ENCODE measurements at places on chromosomes 12 and 14.

- DNase-seq, result peak; percentile 34
Observed at GRCh38 chr14:55430024-55430690, 10.3 kb downstream of the TBPL2 start.

DNA sequence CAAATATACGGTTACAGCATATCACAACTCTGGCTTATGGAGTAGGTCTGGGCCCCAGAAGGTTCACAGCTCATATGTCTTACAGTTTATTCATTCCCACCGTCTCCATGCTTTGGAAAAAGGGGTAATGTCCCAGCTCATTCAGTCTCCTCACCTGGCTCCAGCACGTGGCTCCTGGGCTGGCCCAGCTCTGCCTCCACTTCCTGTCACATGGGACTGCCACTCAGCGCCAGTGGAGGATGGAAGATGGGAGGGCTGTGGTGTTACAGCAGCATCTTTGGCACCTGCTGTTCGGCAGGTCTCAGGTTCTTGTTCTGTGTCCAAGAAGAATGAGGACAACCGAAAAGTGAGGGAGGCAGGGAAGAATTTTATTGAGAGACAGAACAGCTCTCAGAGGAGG, 216.3 kb upstream of the ATXN7L3B start:
- no peak for DNase-seq

DNA sequence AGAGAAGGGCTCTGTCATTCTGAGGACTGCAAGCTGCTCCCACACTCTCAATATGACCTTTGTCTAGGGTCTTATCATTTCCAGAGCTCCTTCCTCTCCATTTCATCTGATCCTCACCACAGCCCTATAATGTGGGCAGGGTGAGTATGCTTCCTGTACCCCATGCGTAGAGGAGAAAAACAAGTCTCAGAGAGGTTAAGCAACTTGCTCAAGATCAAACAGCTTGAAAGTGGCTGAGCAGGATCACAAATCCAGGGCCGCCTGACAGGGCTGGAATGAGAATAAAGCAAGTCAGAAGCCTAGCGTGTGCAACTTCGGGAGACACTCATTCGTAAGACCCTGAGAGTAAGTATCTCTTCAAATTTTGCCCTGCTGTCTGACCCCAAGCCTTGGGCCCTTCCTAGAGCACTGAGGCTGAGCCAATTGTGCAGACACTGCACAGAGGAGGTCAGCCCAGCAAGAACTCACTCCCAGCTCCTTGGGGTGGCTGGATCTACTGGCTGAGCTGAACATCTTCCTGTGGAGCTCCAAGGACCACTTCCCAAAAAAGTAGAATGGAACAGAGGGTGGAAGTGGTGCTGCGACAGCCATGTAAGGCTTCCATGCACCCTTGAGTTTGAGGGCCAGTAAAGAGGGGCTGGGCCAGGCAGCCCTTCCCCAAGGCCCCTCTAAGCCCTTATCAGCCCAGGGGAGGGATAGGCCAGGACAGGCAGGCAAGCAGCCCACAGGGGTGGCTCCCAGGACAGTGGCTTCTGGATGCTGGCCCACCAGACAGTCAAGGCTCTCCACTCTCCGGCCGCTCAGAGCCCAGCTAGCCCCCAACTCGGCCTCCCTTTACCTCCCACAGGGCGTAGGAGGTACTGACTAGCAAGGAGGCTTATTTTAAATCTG, 10.5 kb downstream of the ZFP36L1 start:
- no peak for DNase-seq

DNA sequence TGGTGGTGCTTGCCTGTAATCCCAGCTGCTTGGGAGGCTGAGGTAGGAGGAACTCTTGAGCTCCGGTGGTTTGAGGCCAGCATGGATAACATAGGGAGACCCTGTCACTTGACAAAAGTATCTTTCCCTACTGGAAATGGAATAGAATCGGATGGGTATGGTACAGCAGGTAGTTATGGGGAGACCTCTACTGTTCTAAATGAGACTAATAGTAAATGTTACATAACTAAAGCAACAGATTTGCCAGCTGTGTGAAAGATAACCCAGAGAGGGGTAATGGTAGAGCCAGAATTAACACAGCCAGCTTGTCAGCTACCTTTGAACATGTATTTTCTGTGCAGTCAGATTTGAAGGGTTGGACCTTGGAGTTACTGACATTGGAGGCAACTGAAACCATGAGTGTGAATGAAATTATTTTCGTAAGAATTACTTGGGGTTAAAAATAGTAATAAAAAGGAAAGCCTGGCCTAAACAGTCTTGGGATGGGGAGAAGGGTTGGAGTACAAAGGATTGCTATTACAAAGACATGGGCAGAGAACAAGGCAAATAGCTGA, 21.7 kb upstream of the NUP107 start:
- DNase-seq, result no peak

DNA sequence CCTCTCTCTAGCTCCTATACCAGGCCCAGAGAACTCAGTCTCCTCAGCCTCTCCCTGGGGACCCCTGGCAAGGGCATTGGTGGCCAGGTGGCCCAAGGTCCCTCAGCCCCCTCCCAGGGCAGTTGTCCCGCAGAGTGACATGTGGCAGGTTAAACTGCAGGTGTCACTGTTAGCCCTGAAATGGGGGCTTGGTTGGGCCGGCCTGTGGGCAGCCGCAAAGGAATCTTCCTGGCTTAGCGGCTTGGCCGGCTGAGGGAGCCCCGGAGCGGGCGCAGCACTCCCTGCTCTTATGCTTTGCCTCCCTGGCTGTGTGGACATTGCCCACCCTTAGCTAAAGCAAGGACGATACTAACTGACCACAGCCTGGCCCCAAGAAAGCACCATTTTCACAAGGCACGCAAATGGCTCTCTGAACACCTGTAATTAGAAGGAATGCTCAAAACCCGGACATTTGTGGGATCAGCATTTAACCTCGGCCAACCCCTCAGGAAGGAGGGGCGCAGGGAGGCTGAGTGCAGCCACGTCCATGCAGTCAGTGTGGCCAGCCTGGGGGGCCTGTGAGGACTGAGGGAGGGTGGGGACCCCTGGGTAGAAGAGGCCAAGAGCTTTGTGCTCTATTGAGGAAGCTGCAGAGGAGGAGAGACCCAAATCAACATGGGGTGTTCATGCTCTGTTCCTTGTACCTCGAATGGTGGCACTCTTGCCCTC, 82.2 kb downstream of the PAPOLA start:
- DNase-seq, result no peak

DNA sequence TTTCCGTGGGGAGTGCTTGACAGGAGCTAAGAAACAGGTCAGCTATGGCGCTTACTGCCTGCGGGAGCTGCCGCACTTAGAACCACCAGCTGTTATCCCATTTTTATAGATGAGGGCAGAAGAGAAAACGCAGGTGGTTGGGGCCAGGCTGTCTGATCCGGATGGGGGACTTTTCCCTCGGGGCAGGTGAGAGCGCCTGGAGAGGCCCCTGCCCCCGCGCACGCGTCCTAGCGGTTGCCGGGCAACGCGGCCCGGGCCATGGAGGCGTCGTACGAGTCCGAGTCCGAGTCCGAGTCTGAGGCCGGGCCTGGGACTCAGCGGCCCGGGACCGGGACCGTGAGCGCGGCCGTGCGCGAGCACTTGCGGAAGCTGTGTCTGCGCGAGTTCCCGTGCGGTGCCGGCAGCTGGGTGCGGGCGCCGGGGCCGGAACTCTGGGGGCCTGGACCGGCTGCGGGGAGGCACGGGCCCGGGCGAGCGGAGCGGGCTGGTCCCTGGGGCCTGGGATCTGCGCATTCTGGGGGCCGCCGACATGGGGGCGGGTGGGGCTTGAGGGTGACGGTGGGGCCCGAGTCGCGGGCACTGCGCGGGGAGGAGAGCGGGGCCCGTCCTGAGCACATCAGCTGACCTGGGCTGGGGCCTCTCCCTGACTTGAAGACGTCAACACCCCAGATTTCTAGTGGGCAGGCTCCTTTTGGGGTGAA, at the start of gene LRRC43:
Gene LRRC43, plus strand, starts transcription at position 237 of the 701 bp plus-strand sequence. Its CDS starts 22 bp downstream, at position 259.
- no peak for DNase-seq

DNA sequence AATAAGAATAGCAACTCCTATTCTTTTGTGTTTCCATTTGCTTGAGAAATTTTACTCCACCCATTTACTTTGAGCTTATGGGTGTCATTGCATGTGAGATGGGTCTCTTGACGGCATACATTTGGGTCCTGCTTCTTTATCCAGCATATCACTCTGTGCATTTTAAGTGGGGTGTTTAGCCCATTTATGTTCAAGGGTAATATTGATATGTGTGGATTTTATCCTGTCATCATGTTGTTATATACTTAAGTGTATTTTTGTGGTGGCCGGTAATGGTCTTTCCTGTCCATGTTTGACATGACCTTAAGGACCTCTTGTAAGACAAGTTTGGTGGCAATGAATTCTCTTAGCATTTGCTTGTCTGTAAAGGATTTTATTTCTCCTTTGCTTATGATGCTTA, 100.1 kb downstream of the ATP23 start:
- no peak for DNase-seq

DNA sequence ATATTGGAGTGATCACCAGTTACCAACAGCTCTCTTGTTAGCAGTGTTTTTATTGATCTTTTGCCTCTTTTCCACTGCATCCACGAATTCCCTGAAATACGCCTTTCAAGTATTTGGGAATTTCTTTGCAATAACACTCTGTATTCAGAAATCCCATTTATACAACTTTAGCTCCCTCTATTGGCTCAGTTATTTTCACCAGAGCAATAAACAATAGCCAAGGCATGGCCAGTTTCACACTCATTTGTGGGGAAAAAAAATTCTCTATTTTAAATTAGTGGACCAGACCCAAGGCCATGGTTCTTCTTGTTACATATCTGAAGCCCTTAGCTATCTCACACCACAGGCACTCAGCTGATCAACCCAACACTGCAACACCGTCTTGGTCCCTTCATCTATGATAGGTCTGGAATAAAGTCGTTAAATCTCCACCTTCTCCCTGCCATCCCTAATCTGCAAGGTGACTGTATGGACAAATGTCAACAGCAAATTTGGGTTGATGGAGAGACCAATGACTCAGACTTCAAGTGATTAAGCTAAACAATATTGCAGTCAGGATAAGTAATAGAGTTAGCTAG, 92.4 kb upstream of the TMEM260 start:
- DNase-seq, result no peak

- DNase-seq, result no peak
Observed at GRCh38 chr14:53924753-53925152, 31.9 kb downstream of the BMP4 start.

DNA sequence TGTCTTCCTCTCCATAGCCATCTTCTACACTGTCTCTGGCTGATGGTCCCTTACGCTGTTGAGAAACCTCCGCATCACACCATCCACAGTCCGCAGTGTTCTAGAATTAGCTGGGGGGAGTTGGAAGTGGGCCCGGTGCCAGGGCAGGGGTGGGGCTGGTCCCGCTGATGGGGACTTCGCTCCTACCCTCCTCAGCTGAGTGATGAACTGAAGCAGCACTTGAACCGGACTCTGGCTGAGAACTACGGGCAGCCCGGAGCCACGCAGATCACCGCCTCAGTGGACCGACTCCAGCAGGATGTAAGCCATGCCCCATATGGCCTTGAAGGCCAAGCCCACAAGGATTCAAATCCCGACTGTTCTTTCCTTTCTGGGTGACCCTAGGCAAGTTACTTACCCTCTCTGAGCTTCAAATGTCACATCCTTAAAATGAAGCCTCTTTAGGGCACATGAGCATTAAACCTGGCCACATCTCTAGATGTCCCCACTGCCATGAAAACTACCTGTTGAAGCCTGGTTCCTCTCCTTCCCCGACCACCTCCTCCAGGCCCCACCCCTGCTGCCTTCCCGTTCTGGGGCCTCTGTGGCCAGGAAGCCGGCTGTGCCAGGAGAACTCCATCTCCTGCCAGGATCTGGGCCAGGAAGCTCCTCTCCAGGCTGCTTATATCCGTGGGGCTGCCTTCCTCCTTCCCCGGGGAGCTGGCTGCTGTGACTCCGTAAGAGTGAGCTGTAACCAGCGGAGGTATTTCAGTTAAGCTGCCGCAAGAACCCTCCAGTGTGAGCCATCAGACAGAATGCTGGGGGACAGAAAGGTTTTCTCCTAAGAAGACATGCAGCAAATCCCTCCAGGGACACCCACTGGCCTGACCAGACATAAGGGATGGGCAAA, 53.1 kb downstream of the TSPAN11 start:
- DNase-seq, result no peak

DNA sequence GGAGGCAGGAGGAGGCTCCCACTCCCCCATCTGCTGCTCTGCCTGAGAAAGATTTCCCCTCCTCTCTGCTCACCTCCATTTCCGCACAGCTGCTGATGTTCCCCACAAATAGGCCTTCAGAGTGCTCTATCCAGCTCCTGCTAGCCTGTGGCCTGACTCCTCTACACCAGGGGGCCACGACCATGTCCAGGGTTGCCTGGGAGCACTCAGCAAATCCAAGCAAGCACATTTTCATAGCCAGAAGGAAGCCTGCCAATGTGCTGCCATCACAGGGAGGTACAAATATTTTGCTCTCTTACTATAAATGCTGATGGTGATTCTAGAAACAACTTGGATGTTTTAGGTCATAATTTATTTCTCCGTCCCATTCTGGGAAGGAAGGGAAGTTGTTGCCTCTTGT, 17.3 kb downstream of the KCNA5 start:
- DNase-seq, result no peak

- DNase-seq, result peak; percentile 54
Observed at GRCh38 chr12:22101749-22102243, 55.8 kb downstream of the CMAS start.

DNA sequence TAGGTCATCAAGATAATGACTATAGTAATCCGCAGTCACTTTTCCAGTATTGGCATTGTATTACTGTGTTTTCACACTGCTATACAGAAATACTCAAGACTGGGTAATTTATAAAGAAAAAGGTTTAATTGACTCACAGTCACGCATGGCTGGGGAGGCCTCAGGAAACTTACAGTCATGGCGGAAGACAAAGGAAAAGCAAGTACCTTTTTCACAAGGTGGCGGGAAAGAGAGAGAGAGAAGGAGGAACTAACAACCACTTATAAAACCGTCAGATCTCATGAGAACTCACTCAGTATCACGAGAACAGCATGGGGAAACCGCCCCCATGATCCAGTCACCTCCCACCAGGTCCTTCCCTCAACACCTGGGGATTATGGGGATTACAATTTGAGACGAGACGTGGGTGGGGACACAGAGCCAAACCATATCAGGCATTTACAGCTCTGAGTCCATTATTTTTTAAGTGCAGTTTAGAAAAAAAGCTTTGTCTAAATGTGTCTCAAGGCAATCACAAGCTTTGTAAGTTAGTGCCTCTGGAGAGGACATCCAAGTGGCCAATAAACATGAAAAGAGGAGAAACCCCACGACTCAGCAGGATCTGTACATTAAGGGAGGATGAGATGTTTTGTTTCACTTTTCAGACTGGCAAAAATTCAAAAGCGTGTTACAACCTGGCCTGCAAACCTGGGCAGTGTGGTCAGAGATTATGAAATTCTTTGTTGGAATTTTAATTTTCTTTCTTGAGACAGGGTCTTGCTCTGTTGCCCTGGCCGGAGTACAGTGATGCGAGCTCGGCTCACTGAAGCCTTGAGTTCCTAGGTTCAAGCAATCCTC, 82.0 kb downstream of the DNAH10 start:
- DNase-seq, result no peak

- DNase-seq, result peak; percentile 86
Observed at GRCh38 chr12:6635856-6636531, at the start of gene LPAR5. Gene LPAR5 (minus strand): TSS chr12:6635959. CDS start chr12:6621248, 14,711 bp downstream.

GRCh38 chr14:22870811-22871223, 723 bp upstream of the LRP10 start:
- no peak for DNase-seq

- peak; percentile 65 for DNase-seq
Observed at GRCh38 chr12:5022465-5023061, 21.1 kb upstream of the KCNA5 start.

- no peak for DNase-seq
Observed at GRCh38 chr14:33810308-33810707, 140.6 kb downstream of the EGLN3 start.

Measured in H54 (cell line).